ENCODE measurements at places on chromosomes 2 and 18.

DNA sequence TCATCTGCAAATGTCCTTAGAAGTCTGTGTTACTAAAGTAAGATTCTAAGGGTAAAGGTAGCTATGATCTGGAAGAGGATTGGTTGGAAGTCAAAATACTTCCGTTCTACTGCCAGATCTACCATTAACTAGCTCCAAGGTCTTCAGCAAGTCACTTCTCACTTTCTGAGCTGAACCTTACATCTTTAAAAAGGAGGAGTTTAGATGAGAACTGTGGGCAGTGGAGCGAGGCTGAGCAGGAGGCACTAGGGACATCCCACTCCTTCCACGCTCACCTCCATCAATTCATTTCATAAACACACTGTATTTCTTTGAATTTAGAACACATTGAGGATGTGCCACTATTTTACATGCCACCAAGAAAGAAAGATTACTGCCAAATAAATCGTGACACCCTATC, 143.0 kb downstream of the ABCA12 start:
- DNase-seq: no peak

GRCh38 chr2:239109928-239110545, 262.2 kb downstream of the TWIST2 start:
- no peak for DNase-seq

DNA sequence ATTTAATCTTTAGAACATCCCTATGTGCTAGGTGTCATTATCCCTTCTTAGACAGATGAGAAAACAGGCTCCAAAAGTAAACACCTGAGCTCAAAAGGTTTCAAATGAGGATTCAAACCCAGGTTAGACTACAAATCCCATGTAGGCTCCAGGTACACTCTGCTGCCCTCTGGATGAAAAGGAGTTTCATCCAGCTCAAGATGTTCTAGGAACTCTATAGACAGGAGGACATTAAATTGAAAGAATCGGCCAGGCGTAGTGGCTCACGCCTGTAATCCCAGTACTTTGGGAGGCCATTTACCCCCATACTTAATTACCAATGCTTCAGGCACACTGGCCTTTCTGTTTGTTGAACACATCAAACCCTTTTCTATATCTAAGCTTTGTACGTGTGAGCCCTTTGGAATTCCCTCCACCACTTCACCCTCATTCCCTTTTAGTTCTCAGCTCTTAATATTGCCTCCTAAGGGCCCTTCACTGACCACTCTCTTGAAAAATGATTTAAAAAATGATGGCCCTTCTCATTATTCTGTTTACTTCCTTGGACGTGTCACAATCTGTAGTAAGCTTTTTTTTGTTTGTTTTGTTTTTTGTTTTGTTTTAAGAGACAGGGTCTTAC, 10.7 kb downstream of the SLC25A12 start:
- DNase-seq: no peak

GRCh38 chr18:5318061-5318700, 22.7 kb upstream of the ZBTB14 start:
- DNase-seq: no peak

DNA sequence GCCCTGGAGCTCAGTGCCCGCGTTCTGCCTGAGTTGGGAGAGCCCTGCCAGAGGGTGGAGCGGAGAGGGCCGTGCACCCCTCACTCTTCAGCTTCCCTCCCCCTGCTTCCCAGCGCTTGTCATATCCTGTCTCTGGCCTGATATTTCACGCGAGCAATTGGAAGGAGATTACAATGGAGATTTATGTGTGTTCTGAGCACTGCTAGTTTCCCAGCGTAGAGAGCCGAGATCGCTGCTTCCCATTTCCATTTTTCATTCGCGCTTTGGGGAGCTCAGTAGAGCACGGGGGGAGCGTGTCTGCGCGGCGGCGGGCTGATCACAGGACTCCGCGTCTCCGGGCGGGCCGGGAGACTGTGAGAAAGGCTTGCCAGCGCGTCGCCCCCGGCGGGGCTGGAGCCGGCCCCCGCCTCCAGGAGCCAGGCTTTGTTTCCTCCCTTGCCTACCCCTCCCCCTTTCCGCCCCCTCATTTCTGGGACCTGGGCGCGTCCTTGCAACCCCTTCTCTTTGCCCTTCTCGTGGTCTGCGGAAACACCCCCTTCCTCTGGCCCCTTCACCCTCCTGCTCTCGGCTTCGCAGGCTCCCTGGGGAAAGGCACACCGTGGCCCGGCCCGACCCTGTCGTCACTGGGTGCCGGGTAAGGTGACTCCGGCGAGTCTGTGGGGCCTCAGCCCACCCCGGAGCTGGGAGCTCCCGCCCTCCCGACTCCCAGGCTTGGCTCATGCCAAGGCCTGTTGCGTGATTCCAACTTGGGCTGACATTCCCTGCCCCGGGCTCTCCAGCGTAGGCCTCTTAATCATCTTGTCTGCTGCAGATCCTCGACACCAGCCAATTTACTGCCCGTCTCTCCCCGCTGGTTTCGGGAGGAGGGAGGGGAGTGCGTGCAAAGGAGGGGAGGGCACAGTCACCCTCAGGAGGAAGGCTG, 5.8 kb downstream of the DLX2 start:
- DNase-seq: peak; percentile 66

- no peak for DNase-seq
These were observed 822 bp upstream of the GPD2 start for GRCh38 chr2:156435396-156435717.

DNA sequence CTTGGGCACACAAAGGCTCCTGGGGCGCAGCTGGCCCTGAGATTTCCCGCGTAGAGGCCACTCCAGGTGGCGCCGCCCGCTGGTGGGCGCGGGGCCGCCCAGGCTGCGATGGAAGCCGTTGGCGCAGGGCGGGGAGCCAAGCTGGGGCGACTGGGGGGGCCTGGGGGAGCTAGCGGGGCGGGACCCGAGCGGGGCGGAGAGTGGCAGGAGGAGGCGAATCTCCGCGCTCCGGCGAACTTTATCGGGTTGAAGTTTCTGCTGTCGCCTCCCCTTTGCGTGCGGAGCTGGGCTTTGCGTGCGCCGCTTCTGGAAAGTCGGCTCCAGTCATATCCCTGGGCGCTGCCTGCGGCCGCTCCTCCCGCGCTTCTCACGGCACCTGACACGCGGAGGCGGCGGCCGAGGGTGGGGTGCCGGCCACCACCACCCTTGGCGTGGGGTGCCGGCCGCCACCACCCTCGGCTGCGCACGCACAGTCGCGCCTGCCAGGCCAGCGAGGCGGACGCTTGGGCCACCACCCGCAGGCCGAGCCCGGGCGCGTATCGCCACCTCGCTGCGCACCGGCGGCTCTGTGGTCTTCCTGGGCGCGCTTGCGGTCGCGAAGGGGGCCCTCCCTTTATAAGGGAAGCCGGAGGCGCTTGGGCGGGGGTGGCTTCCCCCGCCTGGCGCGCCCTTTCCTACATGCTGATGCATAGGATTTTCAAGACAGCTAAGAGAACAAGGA, 919 bp upstream of the CYP1B1 start:
- DNase-seq: peak; percentile 94

DNA sequence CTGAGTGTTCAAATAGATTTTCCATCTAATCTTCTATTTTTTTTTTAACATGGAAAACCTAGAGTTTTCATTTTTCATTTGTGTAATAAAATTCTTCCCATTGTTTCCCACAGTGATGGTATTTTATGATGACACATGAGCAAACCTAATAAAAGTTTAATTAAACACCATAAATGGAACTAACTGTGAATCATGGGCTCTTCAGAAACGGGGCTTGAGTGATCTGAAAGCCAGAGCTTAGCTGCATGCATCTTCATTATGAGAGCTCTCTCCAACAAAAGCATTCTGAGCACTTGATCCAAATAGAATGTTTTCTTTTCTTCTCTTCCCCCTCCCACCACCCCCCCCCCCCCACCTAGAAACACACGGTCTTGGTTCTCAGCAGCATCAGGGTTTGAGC, 82.1 kb upstream of the REV1 start:
- no peak for DNase-seq

DNA sequence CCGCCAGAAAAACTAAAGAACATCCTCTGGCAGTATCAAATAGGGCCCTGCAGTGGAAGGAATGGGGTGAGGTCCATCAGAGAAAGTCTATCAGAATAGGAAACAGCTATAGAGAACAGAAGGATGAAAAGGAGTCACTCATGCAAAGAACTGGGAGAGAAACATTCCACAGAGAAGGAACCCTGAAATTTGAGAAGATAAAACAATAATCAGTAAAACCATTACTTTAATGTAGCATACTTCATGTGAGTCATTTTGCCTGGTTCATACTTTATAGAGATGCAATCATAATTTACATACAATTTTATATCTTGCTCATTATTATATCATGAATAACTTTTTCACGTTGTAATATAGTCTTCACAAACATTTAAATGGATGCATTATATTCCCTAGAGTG, 402.2 kb downstream of the NCKAP5 start:
- no peak for DNase-seq

DNA sequence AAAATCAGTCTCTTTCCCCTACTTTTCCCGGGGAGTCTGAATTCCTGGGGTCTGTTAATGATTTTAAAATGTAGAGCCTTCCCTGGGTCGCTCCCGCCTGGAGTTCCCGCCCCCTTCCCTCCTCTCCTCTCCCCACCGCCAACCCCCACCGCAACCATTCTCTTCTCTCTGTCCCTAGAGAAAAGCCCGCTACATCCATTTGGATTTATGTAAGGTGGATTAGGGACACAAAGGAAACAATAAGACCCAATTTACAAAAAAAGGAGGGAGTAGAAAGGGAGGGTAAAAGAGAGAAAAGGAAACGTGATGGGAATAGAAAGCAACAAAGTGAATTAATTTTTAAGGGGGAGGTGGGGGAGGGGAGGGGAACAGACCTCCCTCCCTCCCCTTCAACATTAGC, 2.2 kb downstream of the EPHA4 start:
- DNase-seq: no peak

- peak; percentile 28 for DNase-seq
These were observed 6.2 kb upstream of the NEU2 start for GRCh38 chr2:233026198-233026813.

- DNase-seq: no peak
These were observed 81.6 kb upstream of the NFU1 start for GRCh38 chr2:69518841-69519240.

- DNase-seq: no peak
These were observed 9.1 kb downstream of the TMEM127 start for GRCh38 chr2:96256611-96257113.

- no peak for DNase-seq
These were observed 353.6 kb upstream of the FSIP2 start for GRCh38 chr2:185384822-185385560.

DNA sequence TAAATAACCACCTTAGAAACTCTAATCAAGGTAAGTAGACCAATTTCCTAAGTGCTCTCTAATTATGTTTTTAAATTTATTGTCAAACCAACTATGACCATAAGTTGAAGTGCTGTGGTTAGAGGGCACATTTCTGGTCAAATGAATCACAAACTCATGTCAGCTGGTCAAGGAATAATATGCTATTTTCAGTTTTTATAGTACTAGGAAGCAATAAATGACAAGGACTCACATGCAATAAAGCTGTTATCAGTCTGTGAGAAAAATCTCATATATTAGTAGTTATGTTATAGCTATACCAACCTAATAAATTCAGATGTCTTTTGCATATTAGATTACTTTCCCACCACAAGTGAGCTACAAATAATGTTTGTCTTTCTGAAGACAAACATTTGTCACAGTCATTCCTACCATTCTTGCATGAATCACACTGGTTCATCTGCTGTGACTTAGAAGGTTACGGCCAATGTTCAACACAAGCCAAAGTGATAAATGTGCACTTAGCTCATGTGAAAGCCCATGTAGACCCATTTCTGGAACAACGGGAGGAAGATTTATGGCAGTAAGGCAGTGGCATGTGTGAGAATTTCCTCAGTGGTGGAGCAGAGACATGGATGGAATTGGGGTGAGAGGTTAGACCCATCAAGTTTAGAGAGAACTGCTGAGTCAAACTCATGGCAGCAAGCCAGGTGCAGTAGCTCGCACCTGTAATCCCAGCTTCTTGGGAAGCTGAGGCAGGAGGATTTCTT, 27.4 kb upstream of the CCNYL1 start:
- DNase-seq: peak; percentile 53

DNA sequence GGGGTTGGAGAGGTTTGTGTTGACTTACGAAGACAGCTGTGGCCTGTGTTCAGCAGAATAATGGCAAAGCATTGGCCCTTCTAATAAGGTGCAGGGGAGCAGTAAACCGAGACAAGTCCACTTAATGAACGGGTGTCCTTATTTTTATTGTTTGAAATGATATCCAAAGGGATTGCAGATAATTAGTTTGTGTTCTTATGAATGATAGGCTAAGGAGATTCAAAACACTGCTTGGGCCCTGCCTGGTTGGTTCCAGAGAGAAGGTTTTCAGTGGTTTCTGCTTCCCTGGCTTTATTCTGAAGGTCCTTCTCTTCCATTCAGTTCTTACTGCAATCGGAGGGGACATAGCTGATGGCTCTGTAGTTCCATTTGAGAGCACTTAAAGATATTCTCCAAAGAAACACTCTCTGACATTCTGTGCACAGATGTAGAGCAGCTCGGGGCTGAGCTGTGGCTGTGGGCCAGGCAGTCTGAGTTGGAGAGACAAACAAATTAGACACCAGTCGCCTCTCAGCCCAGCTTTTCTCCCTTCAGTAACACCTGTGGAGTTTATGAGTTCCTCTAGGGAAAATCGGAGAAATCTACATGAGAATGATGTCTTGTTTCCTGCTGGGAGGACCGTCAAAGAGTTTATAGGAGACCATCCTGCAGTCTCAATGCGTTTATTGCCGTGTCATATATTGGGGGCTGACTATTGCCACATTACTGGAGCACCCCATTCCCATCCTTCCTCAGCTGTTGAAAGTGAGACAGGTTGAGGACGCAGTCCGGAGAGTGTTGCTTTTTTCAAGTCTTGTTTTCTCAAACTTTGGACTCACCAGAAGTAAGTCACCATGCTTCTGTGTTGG, 6.5 kb downstream of the GREB1 start:
- DNase-seq: no peak

DNA sequence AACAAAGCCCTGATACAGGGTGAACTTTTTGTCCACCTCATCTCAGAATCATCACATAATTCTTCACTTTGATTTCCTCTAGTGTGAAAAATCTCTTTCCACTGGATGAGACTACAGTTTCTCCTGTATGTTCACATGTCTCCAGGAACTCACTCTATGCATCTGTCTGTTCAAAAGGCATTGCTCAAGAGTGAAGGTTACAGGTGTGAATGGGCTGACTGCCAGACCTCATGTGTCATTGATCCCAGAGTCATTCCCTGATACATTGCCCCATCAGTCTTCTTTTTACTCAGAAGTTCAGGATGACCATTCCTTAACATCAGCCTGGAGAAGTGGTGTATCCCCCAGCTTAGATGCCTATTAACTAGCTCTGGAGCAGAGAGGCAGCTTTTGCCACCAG, 4.4 kb upstream of the DSC3 start:
- DNase-seq: no peak

DNA sequence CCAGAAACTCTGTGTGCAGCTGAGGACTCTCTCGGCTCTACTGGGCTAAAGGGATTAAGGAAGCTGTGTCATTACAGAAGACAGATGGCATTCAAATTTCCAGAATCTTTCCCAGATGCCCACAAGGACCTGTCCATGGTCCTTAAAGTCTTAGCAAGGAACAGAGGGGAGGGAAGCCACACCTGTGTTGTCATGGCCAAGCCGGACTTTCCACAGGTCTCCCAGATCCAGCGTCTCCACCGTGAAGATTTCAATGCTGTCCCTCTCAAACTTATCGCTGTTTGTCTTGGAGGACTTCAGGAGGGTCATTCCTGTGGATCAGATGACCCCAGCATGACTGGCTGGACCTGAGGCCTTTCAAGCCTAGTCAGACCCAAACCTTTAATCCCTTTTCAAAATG, 114.5 kb downstream of the LOXHD1 start:
- no peak for DNase-seq

- DNase-seq: no peak
These were observed 248.5 kb downstream of the HAUS1 start for GRCh38 chr18:46352520-46353250.

Data from stromal cell of bone marrow (primary cell).